ENCODE measurements at places on chromosomes 12 and 14. TPM values are rescaled to one million over a fixed set of nuclear protein-coding genes. Genes with fewer than 3 reads are reported as not detected.

Gene KRT72
- not detected for total RNA-seq

Gene GRIN2B
- total RNA-seq = not detected

Gene PAX9
- total RNA-seq = not detected

Gene FIGNL2
- 0.17 TPM for total RNA-seq

Gene RASAL1
- total RNA-seq = not detected

Gene TMEM229B
- 0.77 TPM for total RNA-seq

Gene AICDA
- not detected for total RNA-seq

Gene OVCH1
- total RNA-seq = 0.51 TPM

Gene RIPK3
- total RNA-seq = 0.33 TPM

Gene MSI1
- total RNA-seq = under 0.01 TPM

Gene AVPR1A
- not detected for total RNA-seq

Gene ZNF385A
- 2.3 TPM for total RNA-seq

Gene FGD4
- total RNA-seq = 2.3 TPM

Gene NGB
- total RNA-seq = not detected

Gene PLEKHH1
- total RNA-seq = 0.33 TPM

Gene ADCY4
- total RNA-seq = 1.3 TPM

Gene SCAF11
- 43.8 TPM for total RNA-seq

Gene TAS2R46
- total RNA-seq = 2.0 TPM

Gene SOCS4
- 16.2 TPM for total RNA-seq

Gene GPR132
- 0.26 TPM for total RNA-seq

Gene SRRM4
- total RNA-seq = not detected

Gene JPH4
- not detected for total RNA-seq

Gene TNFRSF1A
- total RNA-seq = 157 TPM

Gene KLRG1
- total RNA-seq = 1.0 TPM

Gene BBOF1
- total RNA-seq = 4.4 TPM

Gene AQP2
- total RNA-seq = not detected

Gene PLCZ1
- not detected for total RNA-seq

Gene EPYC
- not detected for total RNA-seq

Gene OAS2
- 2.3 TPM for total RNA-seq

Gene CELA1
- total RNA-seq = not detected

Gene RHOJ
- total RNA-seq = 4.1 TPM

Gene MYO1H
- total RNA-seq = not detected

Gene LRCOL1
- total RNA-seq = 0.17 TPM

Gene CNOT2
- 116 TPM for total RNA-seq

Gene ANG
- 5.1 TPM for total RNA-seq

Gene PARPBP
- total RNA-seq = 9.4 TPM

Gene SALL2
- total RNA-seq = 3.5 TPM

Gene NOS1
- under 0.01 TPM for total RNA-seq

Gene SCN8A
- 12.8 TPM for total RNA-seq

Gene MAP3K9
- 0.17 TPM for total RNA-seq

Gene ESYT1
- 261 TPM for total RNA-seq

Gene GLT8D2
- total RNA-seq = 12.6 TPM

Gene MYF5
- total RNA-seq = not detected

Gene PELI2
- 29.2 TPM for total RNA-seq

All from fibroblast of lung (primary cell).